NCI-H524 (cell line): ENCODE measurements at places on chromosomes 5 and 9.

DNA sequence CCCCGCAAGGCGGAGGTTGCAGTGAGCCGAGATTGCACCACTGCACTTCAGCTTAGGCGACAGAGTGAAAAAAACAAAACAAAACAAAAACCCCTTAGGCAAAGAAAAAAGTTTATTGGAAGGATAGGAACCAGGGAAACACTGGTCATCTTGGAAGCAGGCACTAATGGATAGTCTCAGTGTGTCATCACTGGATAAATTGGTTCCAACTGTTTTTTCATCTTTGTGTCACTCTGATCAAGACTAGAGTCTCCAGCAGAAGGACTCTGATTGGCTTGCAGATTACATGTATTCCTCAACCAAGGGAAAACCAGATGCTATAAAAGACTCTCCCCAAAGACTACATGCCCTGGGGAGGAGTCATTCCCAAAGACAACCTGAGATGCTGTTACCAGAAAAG is 35.0 kb upstream of the HMHB1 start:
- DNase-seq = no peak

DNA sequence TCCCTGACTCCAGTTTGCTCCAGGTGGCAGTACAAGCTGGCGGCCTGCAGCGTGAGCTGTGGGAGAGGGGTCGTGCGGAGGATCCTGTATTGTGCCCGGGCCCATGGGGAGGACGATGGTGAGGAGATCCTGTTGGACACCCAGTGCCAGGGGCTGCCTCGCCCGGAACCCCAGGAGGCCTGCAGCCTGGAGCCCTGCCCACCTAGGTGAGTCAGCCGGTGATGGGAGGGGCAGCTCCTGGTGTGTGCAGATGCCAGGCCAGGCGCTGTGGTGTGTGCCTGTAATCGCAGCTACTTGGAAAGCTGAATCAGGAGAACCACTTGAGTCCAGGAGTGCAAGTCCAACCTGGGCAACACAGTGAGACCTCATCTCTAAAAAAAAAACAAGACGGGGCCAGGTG is 10.0 kb upstream of the CACFD1 start:
- DNase-seq = no peak

DNA sequence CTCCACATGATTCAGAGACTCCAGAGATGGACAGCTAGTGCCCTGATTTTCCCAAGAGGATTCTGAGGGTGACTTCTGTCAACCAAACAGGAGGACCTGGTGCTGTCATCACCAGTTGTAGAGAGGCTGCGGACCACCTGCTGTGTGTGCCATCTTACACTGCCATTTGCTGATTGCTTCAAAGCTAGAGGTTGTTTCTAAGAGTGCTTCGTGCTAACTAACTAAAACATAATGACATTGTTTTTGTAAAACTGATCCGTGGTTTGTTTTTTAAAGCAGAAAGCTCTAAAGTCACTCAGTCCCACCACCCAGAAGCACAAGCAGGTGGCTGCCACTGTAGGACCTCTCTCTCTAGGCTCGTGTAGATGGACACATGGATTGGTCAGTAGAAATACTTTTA is 12.2 kb downstream of the TENT4A start:
- DNase-seq = no peak

DNA sequence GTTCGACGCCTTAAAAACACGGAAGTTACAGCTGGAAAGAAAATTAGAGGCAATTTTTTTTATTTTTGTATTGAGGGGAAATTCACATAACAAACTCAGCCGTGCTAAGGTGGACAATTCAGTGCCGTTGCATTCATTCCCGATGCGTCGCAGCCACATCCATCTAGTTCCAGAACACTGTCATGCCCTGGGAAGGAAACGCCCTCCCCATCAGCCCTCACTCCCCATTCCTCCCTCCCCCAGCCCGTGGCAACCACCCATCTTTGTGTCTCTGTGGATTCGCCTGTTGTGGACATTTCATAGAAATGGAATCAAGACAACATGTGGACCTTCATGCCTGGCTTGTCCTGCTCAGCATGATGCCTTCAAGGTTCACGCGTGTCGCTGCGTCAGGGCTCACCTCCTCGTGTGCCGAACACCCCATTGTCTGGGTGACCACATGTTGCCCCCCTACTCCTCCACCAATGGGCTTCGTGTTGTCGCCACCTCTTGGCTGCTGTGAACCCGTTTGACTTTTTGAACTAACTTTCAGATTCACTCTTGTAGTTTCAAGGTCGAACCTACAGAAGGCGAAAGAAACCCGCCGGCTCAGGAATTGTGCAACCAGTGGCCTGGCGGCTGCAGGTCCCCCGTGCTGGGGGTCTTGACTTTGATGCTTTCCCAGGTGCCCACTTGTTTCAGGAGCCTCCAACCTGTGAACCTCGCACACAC is 17.4 kb upstream of the CAMSAP1 start:
- DNase-seq = no peak

DNA sequence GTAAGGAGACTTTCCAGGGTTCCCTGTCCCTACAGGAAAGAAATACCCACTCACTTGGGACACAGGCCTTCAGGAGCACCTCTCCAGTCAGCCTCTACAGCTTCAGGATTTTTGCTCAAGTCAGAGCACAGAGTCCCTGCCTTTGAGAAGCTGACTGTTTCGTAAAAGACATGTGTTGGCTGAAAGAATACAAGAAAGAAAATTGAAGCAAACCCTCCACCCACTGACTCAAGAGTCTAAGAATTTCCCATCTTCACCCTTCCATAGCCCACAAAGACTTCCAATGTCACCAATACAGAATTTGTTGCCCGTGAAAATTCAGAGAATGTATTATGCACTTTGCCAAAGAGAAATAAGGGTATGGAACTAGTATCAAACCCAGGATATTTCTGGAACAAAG is 53.0 kb upstream of the ZNF622 start:
- DNase-seq = no peak

GRCh38 chr9:115367780-115368525 is 250.0 kb upstream of the TNC start:
- DNase-seq = no peak

DNA sequence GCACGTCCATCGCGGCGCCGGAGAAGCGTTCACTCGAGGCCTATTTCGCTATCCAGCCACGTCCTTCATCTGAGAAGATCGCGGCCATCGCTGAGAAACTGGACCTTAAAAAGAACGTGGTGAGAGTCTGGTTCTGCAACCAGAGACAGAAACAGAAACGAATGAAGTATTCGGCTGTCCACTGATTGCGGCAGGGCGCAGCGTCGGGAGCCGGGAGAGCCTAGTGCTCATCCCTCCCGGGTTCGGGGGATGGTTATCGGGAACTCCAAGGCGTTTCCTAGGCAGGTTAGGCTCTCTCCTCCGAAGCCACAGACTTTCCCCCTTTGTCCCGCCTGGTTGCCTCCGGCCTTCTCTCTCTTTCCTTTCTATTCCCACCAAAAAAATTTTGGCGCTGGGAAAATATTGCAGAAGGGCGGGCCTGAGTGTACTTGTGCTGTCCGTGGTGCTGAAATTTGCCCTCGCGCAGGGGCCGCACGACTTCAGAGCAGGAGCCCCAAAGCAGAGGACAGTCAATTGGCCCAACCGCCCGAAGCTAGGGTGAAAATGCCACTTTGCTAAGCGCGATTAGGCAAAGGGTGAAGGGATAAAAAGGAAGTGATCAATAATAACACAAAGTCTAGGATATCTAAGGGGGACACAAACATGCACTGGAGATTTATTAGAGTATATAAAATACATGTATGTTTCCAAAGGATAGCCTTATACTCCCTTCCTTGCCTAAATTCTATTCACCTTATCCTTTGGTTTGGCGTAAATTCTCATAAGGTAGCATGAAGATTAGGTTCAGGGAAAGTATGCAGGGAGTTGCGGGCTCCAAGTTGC is 1.8 kb downstream of the POU4F3 start:
- no peak for DNase-seq

- DNase-seq = no peak
Observed at GRCh38 chr9:113995963-113996362, 82.1 kb downstream of the AMBP start.

GRCh38 chr9:93620881-93621820 is 44.8 kb downstream of the PHF2 start:
- no peak for DNase-seq

- DNase-seq = peak; percentile 30
Observed at GRCh38 chr9:106075236-106075959, 381.1 kb downstream of the TMEM38B start.

DNA sequence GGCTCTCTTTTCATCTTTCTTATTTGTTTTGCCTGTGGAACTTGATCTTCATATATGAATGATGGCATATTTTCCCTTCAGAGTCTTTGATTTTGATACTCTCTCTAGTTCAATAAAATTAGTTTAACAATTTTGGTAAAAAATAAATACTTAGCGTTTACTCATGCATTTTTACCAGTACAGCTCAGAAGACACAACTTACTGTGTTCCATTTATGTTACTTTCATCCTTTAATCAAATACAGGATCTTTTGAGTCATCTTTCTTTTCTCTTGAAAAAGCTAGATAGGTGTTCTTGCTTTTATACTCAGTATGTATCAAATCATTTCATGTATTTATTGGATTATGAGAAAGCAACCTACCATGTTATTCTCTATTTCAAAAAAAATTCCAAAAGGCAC is 47.1 kb upstream of the RICTOR start:
- no peak for DNase-seq

DNA sequence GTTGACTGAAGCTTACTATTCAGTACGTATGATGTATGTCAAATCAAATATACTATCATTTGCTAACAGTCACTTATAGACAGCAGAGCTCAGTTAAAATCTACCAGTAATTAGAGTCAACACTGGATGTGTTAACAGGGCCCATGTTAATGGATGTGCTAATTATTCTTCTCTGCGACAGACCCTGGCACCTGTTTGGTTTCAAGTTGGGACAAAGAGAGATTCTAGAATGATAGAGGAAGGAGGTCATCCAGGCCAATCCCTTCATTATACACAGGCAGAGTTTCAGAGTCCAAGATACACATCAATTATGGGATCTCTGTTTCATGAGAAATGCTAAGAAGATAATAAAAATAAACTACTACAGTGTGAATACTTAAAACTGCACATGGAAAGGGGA is 615.0 kb downstream of the ZNF608 start:
- no peak for DNase-seq

GRCh38 chr9:107768224-107768623 is 278.7 kb upstream of the KLF4 start:
- DNase-seq = no peak

- no peak for DNase-seq
Observed at GRCh38 chr9:121672213-121672612, 20.8 kb downstream of the DAB2IP start.

DNA sequence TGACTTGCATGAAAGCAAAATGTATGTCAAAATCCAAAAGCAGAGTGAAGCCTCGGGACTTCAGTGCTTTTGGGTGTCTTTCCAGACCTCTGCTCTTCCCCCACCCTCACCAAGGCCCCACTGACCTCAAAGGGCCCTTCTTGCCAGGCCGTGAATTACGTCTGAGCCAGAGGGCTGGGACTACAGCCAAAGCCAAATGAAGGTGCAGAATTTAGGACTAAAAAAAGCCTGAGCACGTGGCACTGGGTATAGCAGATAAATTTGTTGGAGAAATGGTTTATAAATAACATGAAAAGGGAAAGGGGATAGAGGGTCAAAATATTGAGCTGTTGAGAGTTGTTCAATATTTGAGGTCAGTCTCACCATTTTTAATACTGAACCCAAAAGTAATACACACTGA is 163.4 kb downstream of the GHR start:
- DNase-seq = no peak

DNA sequence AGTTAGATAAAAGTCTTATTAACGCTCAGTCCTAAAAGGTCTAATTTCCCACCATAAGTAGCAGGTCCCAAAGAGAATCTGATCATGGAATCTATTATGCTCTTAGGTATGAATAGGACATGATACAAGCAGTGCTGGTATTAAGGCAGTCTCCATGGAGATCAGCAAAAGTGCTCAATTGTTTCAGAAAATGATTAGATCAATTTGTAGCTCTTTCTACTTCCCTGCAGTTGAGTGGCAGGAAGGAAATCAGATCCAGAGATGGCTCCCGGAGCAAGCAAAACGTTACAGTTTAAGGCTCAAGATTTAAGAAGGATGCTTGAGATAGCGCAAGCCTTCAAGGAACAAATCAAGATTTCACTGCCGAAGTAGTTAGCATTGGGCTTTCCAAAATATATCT is 205.7 kb downstream of the DRD1 start:
- no peak for DNase-seq

DNA sequence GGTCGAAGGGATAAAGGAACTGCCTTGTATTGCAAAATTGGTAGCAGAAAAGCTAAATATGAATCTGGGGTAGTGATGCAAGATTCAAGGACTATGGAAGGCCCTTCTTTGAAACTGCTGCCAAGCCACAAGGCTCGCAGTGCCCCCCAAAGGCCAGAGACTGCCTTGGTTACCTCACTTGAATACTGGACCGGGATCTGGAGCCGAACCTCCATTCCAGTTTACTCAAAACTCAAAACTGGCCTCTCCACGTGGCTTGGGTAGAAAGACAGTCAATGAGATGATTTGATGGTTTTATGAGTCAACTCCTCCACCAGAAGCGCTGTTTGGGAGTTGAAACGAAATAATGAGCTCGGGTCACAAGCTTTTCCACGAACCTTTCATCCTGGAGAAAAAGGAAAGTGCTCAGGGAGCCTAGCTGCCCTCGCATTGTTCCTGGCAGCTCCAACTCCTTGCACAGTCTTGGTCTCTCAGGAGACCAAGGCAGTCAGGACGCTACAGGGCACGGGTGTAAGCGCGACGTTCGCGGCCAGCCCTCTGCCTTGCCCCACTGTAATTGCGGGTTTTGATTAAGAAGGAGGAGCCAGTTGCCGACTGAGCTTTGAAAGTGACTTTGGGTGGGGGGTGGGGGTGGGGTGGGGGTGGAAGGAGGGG is 2.8 kb downstream of the ST8SIA4 start:
- peak; percentile 75 for DNase-seq

GRCh38 chr5:6950860-6951259 is 237.6 kb downstream of the TENT4A start:
- no peak for DNase-seq

GRCh38 chr5:150164211-150164980 is 2.2 kb upstream of the CDX1 start:
- DNase-seq = peak; percentile 5

GRCh38 chr5:40437452-40437861 is 242.3 kb upstream of the PTGER4 start:
- no peak for DNase-seq

- DNase-seq = no peak
Observed at GRCh38 chr5:664343-664993, 28.7 kb downstream of the TPPP start.

- peak; percentile 39 for DNase-seq
Observed at GRCh38 chr5:44952376-44952775, 143.6 kb downstream of the MRPS30 start.

DNA sequence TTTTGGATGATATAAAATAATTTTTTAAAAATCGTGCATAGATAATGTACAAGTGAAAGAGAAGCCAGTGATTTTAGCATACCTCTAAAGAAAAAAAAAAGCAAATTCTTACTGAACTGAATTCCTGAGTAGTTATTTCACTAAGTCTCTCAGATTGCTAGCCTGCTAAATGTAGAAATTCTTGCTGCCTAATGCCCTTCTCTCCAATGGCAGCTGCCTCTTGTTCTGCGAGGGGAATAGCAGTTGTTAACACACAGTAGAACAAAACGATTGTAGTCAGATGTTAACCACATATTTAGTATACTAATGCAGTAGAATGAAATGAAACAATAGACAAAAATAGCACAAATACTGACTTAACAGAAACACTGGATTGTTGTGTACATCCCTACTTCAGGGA is 26.8 kb downstream of the SMAD5 start:
- DNase-seq = no peak
